Esophagus squamous epithelium (tissue), 5 donors: ENCODE measurements at places on chromosomes 7 and 10.

DNA sequence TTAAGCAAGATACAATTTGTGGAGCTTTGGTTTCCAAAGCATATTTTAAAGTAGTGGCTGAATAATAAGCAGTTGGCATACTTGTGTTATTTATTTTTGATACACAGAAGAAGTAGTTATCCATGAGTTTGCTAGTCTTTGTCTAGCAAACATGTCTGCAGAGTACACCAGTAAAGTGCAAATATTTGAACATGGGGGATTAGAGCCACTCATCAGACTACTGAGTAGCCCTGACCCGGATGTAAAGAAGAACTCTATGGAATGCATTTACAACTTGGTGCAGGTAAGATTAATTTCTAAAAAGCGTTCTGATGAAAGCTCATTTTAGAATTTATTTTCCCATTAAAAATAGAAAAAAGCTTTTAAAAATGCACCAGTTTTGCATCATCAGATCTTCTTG, 31.4 kb downstream of the ARMC3 start:
- DNase-seq: no peak

DNA sequence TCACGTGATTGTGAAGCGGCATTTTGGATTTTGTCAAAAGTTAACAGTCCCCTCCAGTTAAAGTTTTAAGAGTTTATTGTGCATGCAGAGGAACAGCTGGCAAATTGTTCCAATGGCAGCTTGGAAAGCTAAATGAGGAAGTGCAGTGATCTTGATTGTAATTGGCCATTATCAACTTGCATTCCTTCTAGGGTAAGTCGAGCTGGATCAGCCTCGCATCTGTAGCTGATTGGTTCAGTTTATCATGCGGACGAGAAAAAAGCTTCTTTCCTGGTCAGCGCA, 566 bp downstream of the ZNF789 start:
- DNase-seq: no peak

DNA sequence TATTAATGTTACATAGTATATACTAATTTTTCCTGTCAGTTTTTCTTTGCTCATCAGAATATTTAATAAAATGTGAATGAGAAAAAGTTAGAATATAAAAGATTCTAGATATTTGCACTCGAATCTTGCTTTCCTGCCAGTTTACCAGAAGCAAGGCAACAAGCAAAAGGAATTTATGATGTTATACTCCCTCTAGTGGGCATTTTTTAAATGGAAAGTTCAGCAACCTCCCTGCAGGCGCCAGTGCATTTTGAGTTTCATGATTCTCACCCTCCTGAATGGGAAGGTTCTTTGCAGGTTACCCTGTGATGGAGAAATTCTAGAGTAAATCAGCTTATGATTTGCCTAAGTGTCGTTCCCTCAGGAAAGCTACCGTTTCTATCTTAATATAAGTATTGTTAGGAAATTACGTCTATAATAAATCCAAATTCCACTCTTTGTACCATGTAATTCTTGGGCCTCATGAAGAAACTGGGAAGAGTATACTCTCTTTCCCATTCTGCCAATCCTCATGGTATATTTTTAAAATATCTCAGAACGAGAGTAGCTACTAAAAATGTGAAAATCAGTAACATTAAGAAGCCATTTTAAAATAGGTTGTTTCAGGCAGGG, 350.0 kb downstream of the CRPPA start:
- DNase-seq: no peak

GRCh38 chr10:51744235-51745000, 45.0 kb upstream of the CSTF2T start:
- DNase-seq: no peak

GRCh38 chr10:128369101-128369650, 243.0 kb upstream of the MKI67 start:
- DNase-seq: no peak

DNA sequence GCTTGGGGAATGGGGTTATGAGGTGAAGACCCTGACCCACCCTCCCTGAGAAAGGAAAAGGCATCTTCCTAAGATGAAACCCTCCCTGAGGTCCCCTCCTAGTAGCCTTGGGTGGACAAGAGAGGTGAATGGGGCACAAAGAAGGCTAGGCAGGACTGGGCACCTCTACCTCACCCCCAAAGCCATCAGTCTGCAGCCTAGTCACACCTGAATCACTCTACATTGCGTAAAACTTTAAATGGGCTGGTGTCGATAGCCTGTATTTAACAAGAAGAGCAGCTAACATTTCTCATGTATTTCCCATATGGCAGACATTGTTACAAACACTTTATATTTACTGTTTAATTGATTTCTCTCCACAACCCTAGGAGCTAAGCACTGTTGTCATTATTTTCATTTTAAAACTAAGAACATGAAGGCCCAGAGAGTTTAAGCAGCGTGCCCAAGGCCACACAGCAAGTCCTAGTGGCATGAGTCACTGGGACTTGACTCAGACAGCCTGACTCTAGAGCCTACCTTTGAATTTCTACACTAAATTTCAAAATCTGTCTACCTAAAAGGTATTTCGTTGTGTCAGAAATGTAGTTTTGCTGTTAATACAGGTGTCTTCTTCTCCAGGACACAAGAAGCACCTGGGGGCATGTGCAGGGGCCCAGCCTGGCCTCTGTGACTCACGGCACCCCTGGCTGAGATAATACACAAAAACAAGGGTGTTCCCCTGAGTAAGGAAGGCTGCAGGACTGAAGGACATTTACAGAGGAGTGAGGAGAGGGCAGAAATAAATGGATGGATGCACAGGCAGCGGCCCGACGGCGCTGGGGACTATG, 3.4 kb downstream of the AOC1 start:
- DNase-seq: no peak

DNA sequence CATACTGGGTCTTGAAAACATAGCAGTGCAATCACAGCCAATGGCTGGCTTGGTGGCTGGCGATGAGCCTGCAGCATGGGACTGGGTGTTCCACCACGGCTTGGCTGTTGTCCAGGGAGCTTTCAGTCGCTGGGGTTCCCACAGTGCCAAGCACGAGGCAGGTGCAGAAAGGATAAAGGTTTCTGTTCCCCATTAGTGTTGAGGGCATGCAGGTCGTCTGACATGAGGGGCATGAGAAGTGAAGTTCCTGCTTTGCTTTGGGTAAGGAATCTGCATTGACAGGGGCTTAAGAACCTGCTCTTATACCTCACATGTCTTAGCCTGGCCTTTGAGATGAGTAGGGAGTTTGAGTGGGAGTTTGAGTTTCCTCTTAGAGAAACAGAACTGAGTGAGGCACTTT, 9.0 kb upstream of the CFTR start:
- no peak for DNase-seq

- DNase-seq: no peak
These were observed 245.6 kb upstream of the PITRM1 start for GRCh38 chr10:3418041-3418754.

DNA sequence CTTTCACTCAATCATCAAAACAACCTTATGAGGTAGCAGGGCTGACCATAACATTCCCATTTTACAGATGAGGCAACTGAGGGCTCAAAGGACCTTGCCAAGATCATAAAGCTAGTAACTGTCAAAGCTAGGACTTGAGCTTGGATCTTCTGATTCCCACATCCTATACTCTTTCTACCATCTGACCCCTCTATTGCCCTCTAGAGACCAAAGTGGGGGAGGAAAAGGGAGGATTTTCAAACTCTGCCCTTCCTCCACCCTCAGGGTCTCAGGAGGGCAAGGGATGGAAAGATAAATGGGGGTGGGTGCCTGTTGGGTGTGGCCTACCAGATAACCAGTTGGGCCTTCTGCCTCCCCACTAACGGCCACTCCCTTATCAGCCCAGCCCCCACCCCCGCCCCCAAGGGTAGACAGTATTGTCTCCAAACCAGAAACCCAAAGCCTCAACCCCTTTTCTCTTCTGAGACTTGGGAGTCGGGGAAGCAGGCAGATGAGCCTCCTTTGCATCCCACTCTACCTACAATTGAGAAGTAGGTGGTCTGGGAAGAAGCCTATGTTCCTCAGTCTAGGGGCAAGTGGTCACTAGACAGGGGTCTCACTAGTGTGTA, 7.9 kb downstream of the LDB1 start:
- DNase-seq: no peak

DNA sequence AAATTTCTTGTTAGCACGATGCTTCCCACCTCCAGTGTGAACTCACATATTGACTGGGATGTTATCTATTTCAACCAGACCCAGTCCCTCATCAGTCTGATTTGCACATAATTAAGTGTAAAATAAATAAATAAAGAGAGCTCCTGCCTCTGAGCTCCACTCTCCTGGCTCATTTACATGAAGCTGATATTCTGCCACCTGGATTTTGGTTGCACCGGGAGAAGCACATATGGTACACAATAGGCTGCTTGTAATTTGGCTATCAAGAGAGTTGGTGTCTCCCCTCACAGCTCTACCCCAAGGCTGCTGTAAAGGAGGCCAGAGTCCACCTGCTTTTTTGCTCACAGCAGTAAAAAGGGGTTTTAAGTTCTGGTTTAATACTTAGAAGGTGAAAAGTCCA, 610.5 kb downstream of the KCNMA1 start:
- no peak for DNase-seq

GRCh38 chr10:32175629-32176028, 119.4 kb upstream of the KIF5B start:
- DNase-seq: no peak

- DNase-seq: no peak
These were observed 69.8 kb upstream of the STEAP1B start for GRCh38 chr7:22569586-22570321.

DNA sequence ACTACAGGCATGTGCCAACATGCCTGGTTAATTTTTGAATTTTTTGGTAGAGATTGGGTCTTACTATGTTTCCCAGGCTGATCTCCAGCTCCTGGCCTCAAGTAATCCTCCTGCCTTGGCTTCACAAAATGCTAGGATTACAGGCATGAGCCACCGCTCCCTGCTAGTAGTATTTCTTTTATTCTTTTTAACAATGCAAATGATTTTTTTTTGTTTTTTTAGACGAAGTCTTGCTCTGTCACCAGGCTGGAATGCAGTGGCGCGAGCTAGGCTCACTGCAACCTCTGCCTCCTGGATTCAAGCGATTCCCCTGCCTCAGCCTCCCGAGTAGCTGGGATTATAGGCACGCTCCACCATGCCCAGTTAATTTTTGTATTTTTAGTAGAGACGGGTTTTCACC, 58.1 kb downstream of the SVIL start:
- no peak for DNase-seq

GRCh38 chr10:14569274-14570060, 205.2 kb downstream of the FAM107B start:
- DNase-seq: no peak
